ENCODE measurements at places on chromosomes 1 and 21.
A peak's percentile ranks its signal among the peaks of the same experiment; 100 is the strongest.

- no peak for DNase-seq
Measured at GRCh38 chr21:36723371-36723881, 24.5 kb downstream of the SIM2 start.

DNA sequence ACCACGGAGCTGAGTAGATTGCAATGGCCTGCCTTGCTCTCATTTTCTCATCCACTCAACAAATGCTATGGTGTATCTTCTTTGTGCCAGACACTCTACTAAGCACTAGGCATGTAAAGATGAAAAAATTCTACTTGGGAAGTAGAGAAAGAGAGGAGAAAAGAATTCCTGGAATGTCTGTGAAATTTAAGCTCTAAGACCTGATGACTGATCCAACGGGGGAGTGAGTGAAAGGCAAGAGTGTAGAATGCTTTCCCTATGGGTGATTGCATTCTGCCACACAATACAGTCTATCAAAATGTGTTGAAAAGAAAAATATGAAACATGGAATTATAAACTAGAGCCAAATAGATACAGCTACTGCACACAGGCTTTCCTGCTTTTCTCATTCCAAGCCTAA, 82.3 kb downstream of the CYYR1 start:
- DNase-seq = peak; percentile 15

GRCh38 chr1:86757272-86757984, 53.1 kb downstream of the SH3GLB1 start:
- peak; percentile 40 for DNase-seq

GRCh38 chr1:58436615-58437297, 109.8 kb downstream of the OMA1 start:
- DNase-seq = no peak

- DNase-seq = no peak
Measured at GRCh38 chr1:55993646-55994318, 585.6 kb downstream of the PLPP3 start.

GRCh38 chr1:201501812-201502510, 5.0 kb downstream of the CSRP1 start:
- no peak for DNase-seq

GRCh38 chr21:46091631-46092025, 6.3 kb upstream of the COL6A2 start:
- DNase-seq = no peak

GRCh38 chr1:35180776-35181374, 12.1 kb downstream of the SFPQ start:
- DNase-seq = no peak

- DNase-seq = no peak
Measured at GRCh38 chr21:45003331-45004058, 63.7 kb downstream of the SLX9 start.

All from epithelial cell of esophagus (primary cell).